Daoy (cell line): ENCODE measurements at places on chromosomes 13 and 19. TPM values are rescaled to one million over a fixed set of nuclear protein-coding genes. Genes with fewer than 3 reads are reported as not detected.

The ZNF527 gene
- 1.8 and 3.7 TPM in 2 replicates for total RNA-seq

DNA sequence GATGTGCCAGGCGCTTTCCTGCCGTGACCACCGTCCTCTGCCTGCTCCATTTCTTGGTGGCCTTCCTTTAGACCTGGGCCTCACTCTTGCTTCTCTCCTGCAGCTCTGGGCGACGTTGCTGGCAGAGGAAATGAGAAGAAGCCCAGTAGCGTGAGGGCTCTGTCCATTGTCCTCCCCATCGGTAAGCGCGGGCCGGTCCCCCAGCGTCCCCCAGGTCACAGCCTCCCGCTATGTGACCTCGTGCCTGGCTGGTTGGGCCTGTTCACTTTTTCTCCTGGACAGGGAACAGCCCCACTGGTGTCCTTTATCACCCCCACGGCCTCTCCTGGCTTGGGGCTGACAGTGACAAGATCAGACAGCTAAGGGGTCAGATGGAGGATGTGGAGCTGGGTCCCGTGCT, 27.7 kb downstream of the SPC24 start:
- no peak for DNase-seq

DNA sequence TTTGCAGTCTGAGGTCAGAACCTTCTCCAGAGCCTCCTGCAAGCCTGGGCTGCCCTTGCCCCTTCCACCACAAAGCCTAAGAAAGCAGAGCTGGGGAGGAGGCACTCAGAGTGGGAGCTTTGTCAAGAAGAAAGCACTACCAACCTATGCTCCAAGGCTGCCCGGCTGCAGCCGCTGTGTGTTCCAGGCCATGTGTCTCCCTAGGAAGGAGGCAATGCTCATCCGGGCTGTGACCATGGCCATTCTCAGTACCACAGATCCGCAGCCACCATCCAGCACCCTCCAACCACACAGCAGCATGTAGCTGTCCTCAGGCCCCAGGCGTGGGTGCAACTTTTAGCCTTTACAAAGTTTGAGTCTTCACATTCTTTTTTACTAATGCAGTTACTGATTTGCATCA, 22.0 kb downstream of the CARS2 start:
- no peak for DNase-seq

DNA sequence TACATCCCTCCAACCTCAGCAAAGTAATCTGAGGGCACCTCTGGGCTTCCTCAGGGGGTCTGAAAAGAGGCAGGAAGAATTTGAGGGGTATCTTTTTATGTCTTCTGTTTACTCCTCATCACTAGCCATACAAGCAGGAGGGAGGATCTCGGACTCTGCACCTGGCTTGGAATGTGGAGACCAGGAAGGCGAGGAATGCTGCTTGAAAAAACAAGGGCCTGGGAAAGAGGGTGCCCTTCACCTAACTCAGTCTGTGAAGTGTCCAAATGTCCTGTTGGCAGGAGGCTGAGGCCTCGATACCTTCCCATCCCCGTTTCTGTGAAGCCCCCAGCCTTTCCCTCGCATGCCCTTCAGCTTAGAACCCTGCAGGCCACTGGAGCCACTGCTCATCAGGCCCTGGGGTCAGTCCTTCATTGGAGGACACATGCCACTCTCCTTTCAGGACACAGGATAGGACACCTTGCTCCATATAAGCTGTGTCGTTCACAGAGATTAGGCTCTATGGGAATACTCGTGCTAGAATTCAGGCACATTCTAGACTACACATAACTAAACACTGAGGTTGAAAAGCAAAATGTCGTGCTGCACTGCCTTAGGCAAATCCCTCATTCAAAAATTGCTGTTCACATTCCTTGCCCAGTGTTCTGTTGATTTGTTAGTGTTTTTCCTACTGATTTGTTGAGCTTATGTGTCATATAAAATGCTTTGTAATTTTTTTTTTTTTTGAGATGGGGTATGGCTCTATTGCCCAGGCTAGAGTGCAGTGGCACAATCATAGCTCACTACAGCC, 49.7 kb downstream of the ESD start:
- no peak for DNase-seq

GRCh38 chr19:12802267-12803106, 618 bp downstream of the THSD8 start:
- no peak for DNase-seq

DNA sequence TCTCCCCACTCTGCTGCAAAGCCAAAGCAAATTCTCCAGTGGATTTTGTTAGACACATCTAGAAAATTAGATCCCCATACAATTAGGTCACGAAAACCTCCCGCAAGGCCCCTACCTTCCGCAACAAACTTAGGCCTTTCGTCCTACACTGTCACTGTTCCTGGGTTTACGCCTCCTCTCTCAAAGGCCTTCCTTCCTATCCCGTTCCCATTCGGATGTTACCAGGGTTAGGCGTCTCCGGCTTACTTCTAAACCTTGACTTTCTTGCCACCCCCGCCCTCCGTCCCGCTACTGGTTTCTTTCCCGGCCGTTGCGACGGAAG, 754 bp downstream of the RNF6 start:
- DNase-seq = no peak

DNA sequence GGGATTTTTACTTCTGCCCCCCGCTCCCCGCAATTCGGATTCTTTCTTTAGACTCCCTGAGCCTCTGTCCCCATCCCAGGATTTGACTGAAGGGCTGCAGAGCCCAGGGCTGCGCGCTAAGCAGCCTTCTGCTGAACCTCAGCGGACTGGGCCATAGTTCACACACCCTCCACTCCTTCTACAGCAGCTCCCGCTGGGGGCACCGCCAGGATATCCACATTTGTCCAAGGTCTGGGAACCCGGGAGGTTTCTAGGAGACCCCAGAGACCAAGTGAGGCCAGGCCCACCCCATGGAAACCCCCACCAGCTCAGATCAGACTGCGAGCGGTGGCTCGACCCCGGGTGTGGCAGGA, 463.3 kb downstream of the ITGBL1 start:
- DNase-seq = no peak

The SOX21 gene
- total RNA-seq = 0.17 and 0.42 TPM in 2 replicates

GRCh38 chr13:35596321-35597030, 120.0 kb upstream of the MAB21L1 start:
- no peak for DNase-seq

DNA sequence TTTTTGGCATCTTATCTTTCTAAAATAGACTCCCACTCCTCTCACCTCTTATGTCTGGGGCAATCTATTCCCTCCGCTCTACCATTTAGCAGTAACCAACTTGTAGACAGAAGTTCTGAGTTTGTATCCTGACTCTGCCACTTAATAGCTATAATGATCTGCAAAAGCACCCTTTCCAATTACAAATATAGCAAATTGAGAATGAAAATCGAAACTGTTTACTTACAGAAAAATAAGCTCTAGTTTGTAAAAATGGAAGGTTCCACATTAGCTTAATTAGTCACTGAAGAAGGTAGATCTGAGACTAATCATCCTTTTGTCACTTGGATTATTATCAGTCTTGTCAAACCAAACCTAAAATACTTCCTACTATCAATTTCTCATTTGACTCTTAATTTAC, 409.3 kb downstream of the DIAPH3 start:
- DNase-seq = no peak

DNA sequence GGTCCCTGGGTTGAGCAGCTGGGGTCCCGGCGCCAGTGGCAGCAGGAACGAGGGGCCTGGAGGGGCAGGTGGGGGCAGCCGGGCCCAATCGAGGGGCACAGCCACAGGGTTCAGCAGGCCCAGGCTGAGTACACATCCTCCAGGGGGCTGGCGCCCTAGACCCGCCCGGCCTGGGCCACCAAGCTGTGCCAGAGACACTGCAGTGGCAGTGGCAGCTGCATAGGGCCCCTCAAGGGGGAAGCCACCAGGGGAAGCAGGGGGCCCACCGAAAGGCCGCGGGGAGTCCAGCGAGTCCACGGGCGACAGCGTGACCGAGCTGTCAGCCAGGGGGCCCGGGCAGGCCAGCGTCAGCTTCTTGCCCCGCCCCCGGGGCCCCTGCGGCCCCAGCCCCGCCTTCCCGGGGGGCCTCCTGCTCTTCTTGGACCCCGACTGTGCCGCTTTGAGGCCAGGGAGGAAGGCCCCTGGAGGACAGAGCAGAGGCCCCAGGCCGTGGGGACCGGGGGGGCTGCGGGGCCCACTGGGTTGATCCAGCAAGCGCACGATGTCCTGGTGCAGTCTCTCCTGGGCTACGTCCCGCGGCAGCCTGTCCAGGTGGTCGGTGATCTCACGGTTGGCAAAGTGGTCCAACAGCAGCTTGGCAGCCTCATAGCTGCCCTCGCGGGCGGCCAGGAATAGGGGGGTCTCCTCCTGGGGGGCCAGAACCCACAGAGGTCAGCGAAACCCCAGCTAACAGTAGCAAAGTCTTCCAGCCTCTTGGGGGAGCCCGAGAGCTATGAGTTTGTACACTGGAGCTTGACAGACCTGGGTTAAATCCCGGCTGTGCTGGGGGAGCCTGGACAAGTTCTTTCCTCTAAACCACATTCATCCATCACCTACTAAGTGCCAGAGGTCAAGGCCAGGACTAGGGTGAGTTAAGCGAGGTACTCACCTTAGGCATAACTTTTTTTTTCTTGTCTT, 39.5 kb downstream of the NOTCH3 start:
- peak; percentile 60 for DNase-seq

DNA sequence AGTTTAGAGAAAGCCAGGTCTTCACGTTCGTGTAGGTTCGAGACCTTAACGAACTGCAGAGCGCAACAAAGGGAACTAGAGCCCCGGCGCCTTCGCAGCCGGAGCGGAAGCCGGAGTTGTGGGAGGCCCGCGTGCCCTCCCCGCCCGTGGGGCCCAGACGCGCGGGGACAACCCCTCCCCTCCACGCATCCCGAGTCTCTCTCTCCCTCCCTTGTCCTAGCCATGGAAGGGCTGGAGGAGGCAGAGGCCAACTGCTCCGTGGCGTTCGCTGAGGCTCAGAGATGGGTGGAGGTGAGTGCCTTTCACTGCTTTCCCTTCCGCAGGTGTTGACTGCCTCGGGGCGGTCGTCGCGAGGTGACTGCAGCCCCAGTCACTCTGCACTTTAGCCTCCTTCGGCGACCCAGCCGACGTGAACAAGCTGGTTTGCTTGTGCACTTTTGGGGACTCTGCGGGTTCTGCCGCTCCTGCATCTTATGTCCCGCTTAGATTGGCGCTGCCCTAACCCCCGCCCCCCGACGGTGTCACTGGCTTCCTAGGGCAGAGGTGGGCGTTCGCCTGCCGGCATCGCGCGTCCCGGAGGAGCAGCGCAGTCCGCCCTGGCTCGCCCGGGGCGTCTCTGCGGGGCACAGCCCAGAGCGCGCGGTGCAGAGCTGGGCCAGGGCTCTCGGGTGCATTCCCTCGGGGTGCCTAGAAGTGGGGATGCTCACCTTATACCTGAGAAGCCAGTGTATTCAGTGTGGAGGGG, 478 bp downstream of the LMO7 start:
- peak; percentile 46 for DNase-seq

The RYR1 gene
- total RNA-seq = 0.03 and 0.11 TPM in 2 replicates
